ENCODE measurements at places on chromosomes 1 and 21. TPM values are rescaled to one million over a fixed set of nuclear protein-coding genes. Genes with fewer than 3 reads are reported as not detected.

DNA sequence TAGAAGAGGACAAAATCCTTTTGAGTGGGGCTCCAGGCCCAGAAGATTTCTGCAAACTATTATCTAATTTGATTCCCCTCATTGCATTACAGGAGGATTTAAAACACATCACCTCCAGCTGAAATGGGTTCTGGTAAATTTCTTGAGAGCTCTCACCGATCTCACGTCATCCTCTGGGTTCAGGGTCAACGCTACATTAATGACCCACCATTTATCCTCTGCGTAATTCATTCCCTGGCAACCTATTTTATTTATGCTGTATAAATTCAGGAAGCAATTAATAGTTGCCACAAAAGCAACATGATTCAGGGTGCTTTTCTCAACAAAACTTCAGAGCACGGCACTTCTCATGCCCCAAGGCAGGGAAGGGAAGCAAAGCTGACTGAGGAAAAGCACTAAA is 38.9 kb downstream of the LMX1A start:
- DNase-seq: no peak
- no peaks in the 10 kb centered on the region for H3K36me3 ChIP-seq
- no peak overlapping the region for H3K27ac ChIP-seq
- H3K4me3 ChIP-seq: no peak overlapping the region

GRCh38 chr1:235093696-235094592 is 34.7 kb downstream of the TOMM20 start:
- no peaks in the 10 kb centered on the region for H3K27me3 ChIP-seq
- H3K36me3 ChIP-seq: no peaks in the 10 kb centered on the region
- H3K4me1 ChIP-seq: peaks cover 11% of the 10 kb centered on the region
- no peak overlapping the region for H3K27ac ChIP-seq
- peak overlapping the region; percentile 26 for H3K4me3 ChIP-seq

GRCh38 chr1:15371610-15372545 is 37.8 kb upstream of the EFHD2 start:
- peaks cover 11% of the 10 kb centered on the region for H3K4me1 ChIP-seq
- no peak overlapping the region for H3K4me3 ChIP-seq
- peak overlapping the region; percentile 28 for H3K27ac ChIP-seq

- no peaks in the 10 kb centered on the region for H3K4me1 ChIP-seq
- H3K27me3 ChIP-seq: no peaks in the 10 kb centered on the region
- H3K4me3 ChIP-seq: no peak overlapping the region
- DNase-seq: no peak
- H3K36me3 ChIP-seq: no peaks in the 10 kb centered on the region
- no peak overlapping the region for H3K27ac ChIP-seq
These were observed 568.3 kb upstream of the ADGRL2 start for GRCh38 chr1:81232420-81232819.

GRCh38 chr1:31248276-31248675 is 8.6 kb upstream of the NKAIN1 start:
- H3K27me3 ChIP-seq: no peaks in the 10 kb centered on the region
- no peak overlapping the region for H3K27ac ChIP-seq
- DNase-seq: no peak
- H3K36me3 ChIP-seq: no peaks in the 10 kb centered on the region
- H3K4me3 ChIP-seq: no peak overlapping the region

DNA sequence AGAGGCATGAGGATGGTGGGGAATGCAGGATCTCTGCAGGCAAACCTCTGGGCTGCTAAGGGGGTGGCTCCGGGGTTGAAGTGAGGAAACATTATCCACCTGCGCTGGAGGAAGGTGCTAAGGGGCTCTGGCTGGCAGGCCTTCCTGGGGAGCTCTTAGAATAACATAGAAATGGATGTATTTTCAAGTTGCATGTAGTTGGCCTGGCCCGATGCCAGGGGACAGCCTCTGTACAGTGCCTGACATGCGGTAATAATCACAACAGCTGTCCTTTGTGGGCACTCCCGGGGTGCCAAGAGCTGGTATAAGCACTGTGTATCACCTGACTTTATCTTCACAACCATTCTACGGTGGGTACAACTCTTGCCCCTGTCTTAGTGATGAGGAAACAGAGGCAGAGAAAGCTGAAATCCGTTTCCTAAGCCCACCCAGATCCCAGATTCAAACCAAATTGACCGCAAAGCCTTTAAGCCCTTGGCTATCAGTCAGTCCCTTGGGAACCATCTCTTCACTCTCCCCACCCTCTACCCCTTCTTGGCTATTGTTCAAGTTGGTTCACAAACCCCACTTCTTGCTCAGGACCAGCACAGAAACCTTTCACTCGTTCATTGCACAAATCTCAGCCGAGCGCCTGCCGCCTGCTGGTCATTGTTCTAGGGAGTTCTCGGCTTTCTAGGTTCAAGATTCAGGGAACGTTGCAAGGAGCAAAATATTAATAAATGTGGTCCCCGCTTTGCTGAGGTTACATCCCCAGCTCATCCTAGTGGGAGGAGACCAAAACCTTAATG is 30.9 kb downstream of the PADI4 start:
- no peaks in the 10 kb centered on the region for H3K4me1 ChIP-seq
- no peak overlapping the region for H3K4me3 ChIP-seq
- H3K27me3 ChIP-seq: peaks cover 24% of the 10 kb centered on the region

GRCh38 chr1:34625521-34626015 is 129.3 kb upstream of the GJB5 start:
- no peaks in the 10 kb centered on the region for H3K36me3 ChIP-seq
- no peaks in the 10 kb centered on the region for H3K4me1 ChIP-seq
- peaks cover 5% of the 10 kb centered on the region for H3K27me3 ChIP-seq
- no peak overlapping the region for H3K4me3 ChIP-seq
- no peak overlapping the region for H3K27ac ChIP-seq
- no peak for DNase-seq

DNA sequence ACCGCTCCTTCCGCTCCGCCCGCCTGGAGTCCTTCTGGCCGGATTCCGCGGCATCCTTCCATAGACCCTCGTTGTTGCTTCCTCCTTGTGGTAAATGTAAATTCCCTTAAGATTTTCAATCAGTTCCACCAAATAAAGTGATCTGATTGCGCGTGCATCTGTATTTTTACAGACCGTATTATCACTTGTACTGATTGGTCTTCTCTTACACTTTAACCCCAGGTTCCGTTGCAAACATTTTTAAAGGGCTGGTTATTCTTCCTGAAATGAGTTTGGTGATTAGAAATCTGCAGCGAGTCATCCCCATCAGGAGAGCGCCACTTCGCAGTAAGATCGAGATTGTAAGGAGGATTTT is 483 bp downstream of the YBEY start:
- H3K36me3 ChIP-seq: peaks cover 33% of the 10 kb centered on the region
- H3K4me3 ChIP-seq: peak overlapping the region; percentile 96
- no peaks in the 10 kb centered on the region for H3K27me3 ChIP-seq
- H3K27ac ChIP-seq: peak overlapping the region; percentile 97
- H3K4me1 ChIP-seq: peaks cover 60% of the 10 kb centered on the region

GRCh38 chr1:84889437-84889836 is 3.6 kb downstream of the LPAR3 start:
- DNase-seq: no peak
- peaks cover 6% of the 10 kb centered on the region for H3K4me1 ChIP-seq
- no peak overlapping the region for H3K4me3 ChIP-seq
- no peak overlapping the region for H3K27ac ChIP-seq

DNA sequence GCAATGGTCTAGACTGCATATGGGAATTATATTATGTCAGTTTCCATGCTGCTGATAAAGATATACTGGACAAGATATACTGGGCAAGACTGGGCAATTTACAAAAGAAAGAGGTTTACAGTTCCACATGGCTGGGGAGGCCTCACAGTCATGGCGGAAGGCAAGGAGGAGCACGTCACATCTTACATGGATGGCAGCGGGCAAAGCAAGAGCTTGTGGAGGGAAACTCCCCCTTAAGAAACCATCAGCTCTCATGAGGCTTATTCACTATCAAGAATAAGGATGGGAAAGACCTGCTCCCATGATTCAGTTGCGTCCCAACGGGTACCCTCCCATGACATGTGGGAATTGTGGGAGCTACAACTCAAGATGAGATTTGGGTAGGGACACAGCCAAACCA is 21.2 kb downstream of the CCT8 start:
- H3K27me3 ChIP-seq: no peaks in the 10 kb centered on the region
- H3K4me3 ChIP-seq: no peak overlapping the region
- DNase-seq: no peak
- no peaks in the 10 kb centered on the region for H3K4me1 ChIP-seq
- peaks cover 98% of the 10 kb centered on the region for H3K36me3 ChIP-seq

- H3K27ac ChIP-seq: no peak overlapping the region
- no peaks in the 10 kb centered on the region for H3K27me3 ChIP-seq
- no peaks in the 10 kb centered on the region for H3K4me1 ChIP-seq
- H3K36me3 ChIP-seq: no peaks in the 10 kb centered on the region
- DNase-seq: no peak
- no peak overlapping the region for H3K4me3 ChIP-seq
These were observed 22.4 kb downstream of the NOS1AP start for GRCh38 chr1:162091681-162092524.

DNA sequence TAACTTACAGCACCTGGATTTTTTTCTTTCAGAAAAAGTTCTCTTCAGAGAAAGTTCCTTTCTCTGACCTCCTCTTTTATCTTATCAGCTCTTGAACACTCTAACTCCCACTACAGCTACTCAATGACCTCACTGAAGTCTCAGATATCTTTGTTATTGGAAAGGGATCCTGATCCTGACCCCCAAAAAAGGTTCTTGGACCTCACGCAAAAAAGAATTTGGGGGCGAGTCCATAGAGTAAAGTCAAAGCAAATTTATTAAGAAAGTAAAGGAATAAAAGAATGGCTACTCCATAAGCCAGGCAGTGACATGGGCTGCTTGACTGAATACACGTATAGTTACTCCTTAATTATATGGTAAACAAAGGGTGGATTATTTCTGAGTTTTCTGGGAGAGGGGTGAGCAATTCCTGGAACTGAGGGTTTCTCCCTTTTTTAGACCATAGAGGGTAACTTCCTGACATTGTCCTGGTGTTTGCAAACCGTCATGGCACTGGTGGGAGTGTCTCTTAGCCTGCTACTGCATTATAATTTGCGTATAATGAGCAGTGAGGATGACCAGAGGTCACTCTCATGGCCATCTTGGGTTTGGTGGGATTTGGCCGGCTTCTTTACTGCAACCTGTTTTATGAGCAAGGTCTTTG is 44.2 kb downstream of the WDR64 start:
- no peak for DNase-seq
- no peak overlapping the region for H3K4me3 ChIP-seq
- no peaks in the 10 kb centered on the region for H3K27me3 ChIP-seq
- no peaks in the 10 kb centered on the region for H3K36me3 ChIP-seq

GRCh38 chr1:224846119-224846907 is 83.2 kb upstream of the DNAH14 start:
- no peak overlapping the region for H3K4me3 ChIP-seq
- no peak for DNase-seq
- H3K27me3 ChIP-seq: no peaks in the 10 kb centered on the region
- H3K4me1 ChIP-seq: no peaks in the 10 kb centered on the region

DNA sequence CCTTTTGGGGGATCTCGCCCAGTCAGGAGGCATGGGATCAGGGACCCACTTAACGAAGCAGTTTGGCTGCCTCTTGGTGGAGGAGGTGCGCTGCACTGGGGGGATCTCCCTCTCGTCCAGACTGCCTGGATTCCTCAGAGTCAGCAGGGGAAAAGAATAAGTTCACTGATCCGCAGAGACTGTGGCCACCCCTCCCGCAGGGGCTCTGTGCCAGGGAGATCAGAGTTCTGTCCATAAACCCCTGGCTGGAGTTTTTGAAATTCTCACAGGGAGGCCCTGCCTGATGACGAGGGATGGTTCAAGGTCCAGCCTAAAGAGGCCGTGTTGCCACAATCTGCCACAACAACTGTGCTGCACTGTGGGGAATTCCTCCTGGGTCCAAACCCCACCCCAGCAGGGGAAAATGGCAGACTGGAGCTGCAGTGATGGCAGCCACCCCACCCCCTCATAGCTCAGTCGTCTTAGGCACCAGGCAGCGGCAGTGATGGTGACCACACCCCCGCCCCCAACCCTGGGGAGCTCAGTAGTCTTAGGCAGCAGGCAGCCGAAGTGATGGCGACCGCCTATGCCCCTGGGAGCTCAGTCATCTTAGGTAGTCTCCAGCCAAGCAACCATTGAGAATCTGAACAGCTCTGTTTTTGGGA is 273.8 kb upstream of the USP25 start:
- no peaks in the 10 kb centered on the region for H3K4me1 ChIP-seq
- H3K36me3 ChIP-seq: no peaks in the 10 kb centered on the region
- no peaks in the 10 kb centered on the region for H3K27me3 ChIP-seq

GRCh38 chr1:31145648-31146047 is 80.1 kb upstream of the PUM1 start:
- H3K27ac ChIP-seq: no peak overlapping the region
- H3K4me3 ChIP-seq: no peak overlapping the region
- no peak for DNase-seq
- no peaks in the 10 kb centered on the region for H3K27me3 ChIP-seq

DNA sequence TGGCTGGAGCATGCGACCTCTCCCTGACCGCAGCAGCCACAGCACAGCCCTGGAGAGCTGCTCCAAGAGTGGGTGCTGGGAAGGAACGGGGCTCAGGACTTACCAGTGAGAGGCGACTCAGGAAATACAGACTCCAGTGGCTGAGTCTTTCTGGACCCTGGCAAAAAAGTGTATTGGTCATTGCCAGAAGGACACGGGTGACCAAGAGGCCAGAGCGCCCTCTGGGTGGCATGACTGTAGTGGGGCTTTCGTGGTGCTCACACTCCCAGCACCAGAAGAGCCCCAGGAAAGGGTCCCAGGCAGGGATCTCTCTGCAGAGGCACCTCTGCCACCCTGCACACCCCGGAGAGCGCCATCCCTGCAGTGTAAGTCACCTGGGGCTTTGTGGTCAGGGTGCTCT is 8.9 kb upstream of the PRDM16 start:
- H3K4me1 ChIP-seq: peaks cover 4% of the 10 kb centered on the region
- no peak overlapping the region for H3K4me3 ChIP-seq
- H3K36me3 ChIP-seq: no peaks in the 10 kb centered on the region
- DNase-seq: no peak

The CLIC6 gene
- total RNA-seq: 23.5 TPM

The PLA2G2D gene
- total RNA-seq: 0.27 TPM

The LRRC38 gene
- total RNA-seq: not detected

The PCP4L1 gene
- 8.9 TPM for total RNA-seq

The PAQR6 gene
- total RNA-seq: 2.3 TPM

The RNU1-4 gene
- 6,803 TPM for total RNA-seq

The ZNF683 gene
- total RNA-seq: 1.2 TPM

The PLD5 gene
- 0.21 TPM for total RNA-seq

The PRELP gene
- total RNA-seq: 47.5 TPM

The DUSP23 gene
- 55.5 TPM for total RNA-seq

The HP1BP3 gene
- 253 TPM for total RNA-seq

The LCE3E gene
- total RNA-seq: not detected

Data from lower lobe of right lung (tissue), 2 donors.